ENCODE measurements at places on chromosomes 7 and 10.

DNA sequence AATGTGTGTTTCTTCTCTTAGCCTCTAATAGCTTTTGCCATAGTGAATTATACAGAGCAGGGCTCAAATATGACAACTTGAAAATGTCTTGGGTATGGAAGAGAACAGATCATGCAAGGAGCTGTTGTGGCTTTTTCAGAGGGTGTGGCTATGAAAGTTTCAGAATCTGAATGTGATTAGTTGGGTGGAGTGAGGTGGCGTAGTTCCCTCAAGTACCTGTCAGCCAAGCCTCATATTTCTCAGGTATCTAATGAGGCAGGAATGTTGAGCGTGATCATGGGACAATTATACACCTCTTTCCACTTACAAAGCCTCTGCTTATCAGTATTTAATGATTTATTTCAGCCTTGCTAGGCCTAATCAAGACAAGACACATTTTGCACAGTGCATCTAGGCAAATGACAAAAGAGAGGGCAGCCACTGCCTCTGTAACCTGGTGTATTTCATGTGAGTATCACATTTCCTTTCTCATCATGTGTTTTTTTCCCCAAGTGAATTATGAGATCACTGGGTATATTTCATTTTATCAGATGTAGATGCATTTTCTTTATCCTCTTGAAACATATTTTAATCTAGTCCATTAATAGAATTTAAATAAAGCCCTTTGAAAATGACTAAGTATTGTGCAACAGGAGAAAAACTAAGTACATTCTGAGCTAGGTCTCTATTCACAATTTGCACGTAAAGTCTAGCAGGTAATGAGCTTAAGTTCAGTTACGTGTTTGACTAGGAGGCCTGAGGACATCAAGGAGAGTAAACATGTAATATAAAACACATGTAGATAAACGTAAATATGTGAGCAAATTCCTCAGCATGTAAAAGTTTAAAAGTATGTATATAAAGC is 644.4 kb upstream of the IGFBP3 start:
- DNase-seq = no peak

DNA sequence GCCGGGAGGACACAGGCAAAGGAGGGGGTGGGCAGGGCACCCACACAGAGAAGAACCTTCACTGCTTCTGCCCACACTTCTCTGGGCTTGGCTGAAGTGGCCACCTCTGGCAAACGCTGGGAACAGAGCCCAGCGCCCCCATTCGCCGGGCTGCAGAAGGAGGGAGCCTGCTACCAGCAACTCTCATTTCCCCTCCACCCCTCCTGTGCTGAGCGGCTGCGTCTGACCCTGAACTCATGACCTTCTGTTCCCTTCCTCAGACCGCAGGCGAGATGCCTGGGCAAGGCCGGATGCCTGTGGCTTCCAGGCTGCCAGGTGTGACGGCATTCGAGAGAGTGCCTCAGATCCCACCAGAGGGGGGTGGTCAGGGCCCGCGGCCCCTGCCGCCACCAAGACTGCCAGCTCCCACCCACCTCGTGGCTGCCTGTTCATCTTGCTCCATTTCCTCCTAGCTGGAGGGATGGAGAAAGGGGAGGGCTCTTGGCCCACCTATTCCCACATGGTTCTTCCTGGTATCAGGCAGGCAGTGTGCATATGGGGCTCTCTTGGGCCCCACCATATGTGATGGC is 19.8 kb downstream of the DNAJB12 start:
- DNase-seq = no peak

DNA sequence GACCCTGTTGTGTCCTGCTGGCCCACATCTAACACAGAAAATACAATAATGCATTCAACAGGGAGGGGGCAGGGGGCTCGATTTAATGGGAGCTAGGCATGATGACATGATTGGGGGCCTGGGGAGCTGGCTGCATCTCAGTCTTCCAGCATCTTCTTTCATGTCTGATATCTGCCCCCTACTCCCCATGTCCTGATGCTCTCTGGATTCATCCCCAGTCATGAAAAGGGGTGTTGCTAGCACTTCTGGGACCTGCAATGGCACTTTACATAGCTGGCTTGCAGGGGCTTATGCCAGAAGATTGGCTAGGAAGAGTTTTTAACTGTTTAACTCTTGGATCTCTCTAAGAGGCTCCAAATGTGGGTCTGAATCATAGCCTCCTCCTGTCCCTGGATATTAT is 94.9 kb downstream of the AOAH start:
- DNase-seq = no peak

DNA sequence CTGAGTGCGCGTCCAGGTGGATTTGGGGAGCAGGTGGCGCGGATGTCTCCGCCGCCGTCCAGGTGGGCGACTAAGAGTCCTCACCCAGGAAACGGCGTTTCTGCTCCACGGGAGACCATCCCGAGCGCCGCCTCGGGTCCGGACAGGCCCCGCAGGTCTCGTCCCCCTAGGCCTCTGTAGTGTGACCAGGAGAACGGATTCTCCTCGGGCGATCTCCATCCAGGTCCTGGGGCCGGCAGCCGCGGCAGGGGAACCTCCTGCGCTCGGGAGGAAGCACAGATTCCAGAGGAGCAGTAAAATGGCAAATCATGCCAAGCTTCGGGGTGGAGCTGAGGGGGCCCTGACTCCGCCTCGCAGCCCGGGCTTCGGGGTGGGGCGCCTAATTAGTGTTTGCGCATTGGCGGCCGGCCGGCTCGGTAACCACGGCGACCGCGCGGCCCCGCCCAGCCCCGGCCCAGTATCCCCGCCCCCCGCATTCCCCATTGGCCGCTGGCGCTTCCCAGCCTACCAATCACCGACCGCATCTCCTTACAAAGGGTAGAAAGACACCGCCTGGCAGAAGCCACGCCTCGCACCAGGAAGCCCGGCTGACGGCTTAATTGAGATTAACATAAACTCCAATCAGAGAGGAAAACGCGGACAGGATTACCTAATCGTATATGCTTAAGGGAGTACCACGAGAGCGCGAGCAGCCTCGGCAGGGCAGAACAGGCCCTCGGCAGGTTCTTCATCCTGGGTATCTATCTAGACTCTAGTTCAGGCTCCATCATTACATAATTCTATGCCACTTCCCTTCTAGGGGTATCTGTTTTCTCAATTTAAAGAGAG is 168.6 kb downstream of the ARHGAP12 start:
- peak; percentile 99 for DNase-seq

- peak; percentile 21 for DNase-seq
Measured at GRCh38 chr7:3300221-3300650, 816 bp upstream of the SDK1 start.
